Cardiac fibroblast (primary cell): ENCODE measurements at places on chromosomes 12 and 14.

- DNase-seq = no peak
These were observed 68.2 kb downstream of the FBXW8 start for GRCh38 chr12:116978791-116979508.

DNA sequence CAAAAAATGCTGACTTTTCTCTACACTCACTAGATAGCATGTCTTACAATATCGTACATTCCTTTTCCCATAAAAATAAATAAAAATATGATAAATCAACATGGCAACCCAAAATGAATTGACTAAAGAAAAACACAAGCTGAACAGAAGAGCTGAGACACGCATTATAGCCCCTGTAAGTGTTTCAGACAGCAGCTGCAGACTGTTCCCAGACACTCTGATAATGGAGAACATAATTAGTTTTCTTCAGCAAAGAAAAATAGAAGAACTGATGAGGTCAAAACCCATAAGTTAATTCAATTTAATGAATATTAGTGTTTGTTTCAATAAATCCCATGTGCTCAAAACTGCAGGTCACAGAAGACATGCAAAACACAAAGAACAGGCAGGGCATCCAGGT lies 23.8 kb downstream of the ST8SIA1 start:
- DNase-seq = no peak

DNA sequence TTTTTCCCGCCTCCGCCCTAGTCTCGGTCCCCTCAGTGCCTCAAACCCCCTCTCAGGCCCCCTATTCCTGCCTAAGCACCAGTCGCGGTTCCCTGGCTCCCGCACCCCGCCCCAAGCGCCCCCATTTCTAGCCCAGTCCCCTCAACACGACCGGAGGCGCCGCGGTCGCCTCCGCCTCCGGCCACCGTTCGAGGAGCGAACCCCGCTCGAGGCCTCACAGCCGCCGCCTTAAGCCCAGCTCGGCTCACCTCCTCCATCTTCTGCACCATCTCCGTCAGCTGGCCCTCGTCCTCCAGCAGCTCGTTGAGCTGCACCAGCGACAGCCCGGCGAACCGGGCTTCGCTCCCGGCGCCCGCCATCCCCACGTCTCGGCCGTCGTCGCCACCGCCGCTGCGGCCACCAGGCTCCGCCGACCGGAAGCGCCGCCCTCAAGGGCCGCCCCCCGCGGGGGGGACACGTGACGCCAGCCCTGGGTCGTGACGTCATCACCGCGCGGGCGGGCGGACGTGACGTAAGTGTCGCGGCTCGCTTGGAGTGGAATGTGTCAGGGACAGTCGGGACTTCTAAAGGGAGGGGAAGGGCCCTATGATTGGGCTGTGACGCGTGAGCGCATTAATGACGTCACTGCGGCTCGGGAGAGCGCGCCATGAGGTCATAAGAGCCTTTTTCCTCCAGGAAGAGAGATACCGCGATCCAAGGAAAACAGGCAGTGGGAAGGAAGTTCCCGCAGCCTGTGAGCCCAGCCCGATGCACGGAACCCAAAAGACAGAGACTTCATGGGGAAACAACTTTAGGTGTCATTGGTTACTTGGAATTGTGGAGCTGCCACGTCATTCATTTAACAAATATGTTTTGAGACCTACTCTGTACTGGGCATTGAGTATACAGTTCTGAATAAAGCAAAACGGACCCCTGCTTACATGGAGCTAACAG lies at the start of gene VPS37B:
TSS of gene VPS37B (minus strand) at position 421 of the 933 bp plus-strand sequence. CDS start at position 359, 62 bp downstream.
- DNase-seq = peak; percentile 93

GRCh38 chr12:31368666-31369361 lies 42.9 kb upstream of the SINHCAF start:
- peak; percentile 5 for DNase-seq

DNA sequence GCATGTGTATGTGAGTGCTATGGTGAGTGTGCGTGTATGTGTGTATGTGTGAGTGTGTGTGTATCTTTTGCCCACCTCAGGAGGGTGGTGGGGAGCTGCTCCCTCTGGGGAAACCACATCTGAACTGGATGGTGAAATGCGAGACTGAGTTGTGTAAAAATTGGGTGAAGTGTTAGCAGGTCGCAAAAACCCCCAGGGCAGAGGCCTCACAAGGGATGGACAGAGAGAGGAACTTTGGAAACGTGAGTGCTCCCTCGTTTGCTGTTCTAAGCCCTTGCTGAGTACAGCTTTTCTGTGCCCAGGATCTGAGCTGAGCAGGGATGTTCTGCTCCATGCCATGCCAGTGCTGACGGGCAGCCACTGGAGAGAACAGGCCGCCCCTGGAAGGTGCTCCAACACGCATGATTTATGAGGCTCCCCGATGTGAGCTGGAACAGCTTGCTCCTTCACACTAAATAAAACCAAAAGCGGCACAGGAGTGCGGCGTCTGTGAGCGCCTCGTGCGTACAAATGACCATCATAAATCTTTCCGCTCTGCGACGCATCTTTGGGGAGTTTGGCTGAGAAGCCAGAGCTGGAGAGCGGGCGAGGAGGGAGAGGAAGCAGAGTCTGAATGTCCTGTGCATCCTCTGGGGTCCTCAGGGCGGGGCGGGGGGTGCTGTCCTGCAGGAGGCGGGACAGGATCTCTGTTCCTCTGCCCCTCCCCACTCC lies 14.1 kb upstream of the GALNT9 start:
- no peak for DNase-seq

GRCh38 chr12:108730365-108731104 lies 783 bp downstream of the CORO1C start:
- DNase-seq = peak; percentile 89

- DNase-seq = no peak
These were observed 188.7 kb downstream of the PRKD1 start for GRCh38 chr14:29738950-29739349.

GRCh38 chr12:117367006-117367638 lies 5.7 kb upstream of the NOS1 start:
- peak; percentile 78 for DNase-seq

GRCh38 chr14:39097159-39097558 lies 5.9 kb downstream of the SEC23A start:
- DNase-seq = peak; percentile 76
